ENCODE measurements at places on chromosomes 7 and 10.
A peak's percentile ranks its signal among the peaks of the same experiment; 100 is the strongest.

- H3K36me3 ChIP-seq = no peaks in the 10 kb centered on the region
- no peak overlapping the region for H3K27ac ChIP-seq
- no peak for DNase-seq
- H3K4me1 ChIP-seq = no peaks in the 10 kb centered on the region
- no peaks in the 10 kb centered on the region for H3K27me3 ChIP-seq
Observed at GRCh38 chr7:33706771-33707200, 198.6 kb upstream of the BMPER start.

DNA sequence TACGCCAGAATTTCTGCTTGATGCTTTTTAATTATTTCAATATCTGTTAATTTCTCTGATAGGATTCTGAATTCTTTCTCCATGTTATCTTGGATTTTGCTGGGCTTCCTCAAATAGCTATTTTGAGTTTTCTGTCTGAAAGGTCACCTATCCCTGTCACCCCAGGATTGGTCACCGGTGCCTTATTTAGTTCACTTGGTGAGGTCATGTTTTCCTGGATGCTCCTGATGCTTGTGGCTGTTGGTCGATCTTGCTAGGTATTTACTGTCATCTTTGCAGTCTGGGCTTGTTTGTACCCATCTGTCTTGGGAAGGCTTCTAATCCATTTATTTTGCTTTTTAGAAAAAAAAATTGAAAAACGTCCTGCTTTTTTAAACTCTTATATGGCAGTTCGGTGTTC lies 11.2 kb upstream of the PRKAR1B start:
- no peak overlapping the region for H3K4me3 ChIP-seq
- H3K36me3 ChIP-seq = no peaks in the 10 kb centered on the region
- H3K27me3 ChIP-seq = no peaks in the 10 kb centered on the region

DNA sequence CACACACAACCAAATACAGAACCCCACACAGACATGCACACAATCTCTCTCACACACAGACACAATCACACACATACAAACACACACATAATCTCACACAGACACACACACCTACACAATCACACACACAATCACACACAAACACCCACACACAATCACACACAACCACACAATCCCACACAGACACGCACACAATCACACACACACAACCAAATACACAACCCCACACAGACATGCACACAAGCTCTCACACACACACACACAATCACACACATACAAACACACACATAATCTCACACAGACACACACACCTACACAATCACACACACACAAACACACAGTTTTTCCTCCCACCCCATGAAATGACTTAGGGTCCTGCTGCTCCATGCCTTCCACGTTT lies 160.4 kb upstream of the PFKP start:
- H3K4me3 ChIP-seq = no peak overlapping the region
- no peak for DNase-seq
- no peaks in the 10 kb centered on the region for H3K27me3 ChIP-seq
- no peak overlapping the region for H3K27ac ChIP-seq
- H3K36me3 ChIP-seq = no peaks in the 10 kb centered on the region

- H3K27ac ChIP-seq = no peak overlapping the region
- no peaks in the 10 kb centered on the region for H3K36me3 ChIP-seq
- DNase-seq = no peak
- no peak overlapping the region for H3K4me3 ChIP-seq
- no peaks in the 10 kb centered on the region for H3K27me3 ChIP-seq
Observed at GRCh38 chr10:14126697-14127440, 203.9 kb downstream of the FRMD4A start.

DNA sequence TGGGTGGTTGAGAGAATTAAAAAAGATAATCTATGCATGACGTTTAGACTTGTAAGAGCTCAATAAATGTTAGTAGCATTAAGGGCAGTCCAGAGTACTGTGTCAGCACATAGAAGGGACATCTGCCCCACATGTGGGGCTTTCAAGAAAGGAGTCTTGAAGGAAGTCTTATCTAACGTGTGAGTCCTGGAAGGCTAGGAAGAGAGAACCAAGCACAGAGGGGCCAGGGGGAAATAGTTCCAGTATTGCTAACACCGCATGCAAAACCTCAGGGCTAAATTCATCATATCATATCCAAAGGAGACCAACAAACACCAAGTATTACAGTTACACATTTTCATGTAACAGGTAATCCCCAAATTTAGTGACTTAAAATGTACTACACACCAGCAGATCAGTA lies 122.7 kb downstream of the AOAH start:
- no peak overlapping the region for H3K4me3 ChIP-seq
- no peak for DNase-seq
- H3K36me3 ChIP-seq = no peaks in the 10 kb centered on the region

DNA sequence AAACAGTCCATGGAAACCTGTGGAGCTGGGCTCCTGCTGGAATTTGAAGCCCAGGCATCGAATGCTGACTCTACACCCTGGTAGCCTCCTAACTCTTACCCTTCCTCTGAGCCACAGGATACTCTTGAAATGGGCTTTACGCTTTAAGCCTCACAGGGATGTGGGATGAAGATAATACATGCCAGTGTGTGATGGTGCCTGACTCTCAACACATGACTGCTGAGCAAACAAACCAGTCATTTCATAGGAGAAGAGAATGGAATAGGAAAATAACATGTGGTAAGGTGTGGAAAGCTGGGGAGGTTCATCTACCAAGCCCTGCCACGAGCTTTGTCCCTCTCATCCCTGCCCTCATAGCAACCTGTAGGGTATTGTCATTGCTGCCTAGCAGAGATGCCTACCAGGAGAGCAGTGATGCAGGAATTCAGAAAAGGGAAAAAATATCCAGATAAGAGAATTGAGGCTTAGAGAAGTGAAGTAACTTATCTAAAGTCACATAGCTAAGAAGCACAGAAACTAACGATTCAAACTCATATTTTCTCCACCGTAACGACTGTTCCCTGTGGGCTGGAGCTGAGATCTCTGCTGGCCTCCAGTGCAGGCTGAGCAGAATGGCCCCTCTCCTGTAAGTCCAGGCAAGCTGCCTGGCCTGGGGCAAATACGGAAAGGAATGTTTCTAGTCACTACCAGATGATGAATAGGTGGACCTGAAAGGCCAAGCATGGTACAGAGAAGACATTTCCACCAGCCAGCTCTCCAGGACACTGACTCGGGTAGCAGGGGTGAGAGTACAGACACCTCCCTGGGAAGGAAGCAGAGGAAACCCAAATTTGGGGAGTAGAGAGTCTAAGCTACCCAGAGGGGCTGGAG lies 90.2 kb upstream of the DUSP5 start:
- no peak overlapping the region for H3K27ac ChIP-seq
- no peaks in the 10 kb centered on the region for H3K4me1 ChIP-seq
- H3K4me3 ChIP-seq = no peak overlapping the region

- no peak overlapping the region for H3K27ac ChIP-seq
- no peaks in the 10 kb centered on the region for H3K36me3 ChIP-seq
- DNase-seq = no peak
- H3K4me1 ChIP-seq = peaks cover 6% of the 10 kb centered on the region
- no peaks in the 10 kb centered on the region for H3K27me3 ChIP-seq
Observed at GRCh38 chr10:78950656-78951587, 117.8 kb upstream of the ZMIZ1 start.

GRCh38 chr7:20598459-20599309 lies 16.8 kb upstream of the ABCB5 start:
- no peaks in the 10 kb centered on the region for H3K4me1 ChIP-seq
- DNase-seq = no peak
- no peak overlapping the region for H3K27ac ChIP-seq
- H3K4me3 ChIP-seq = no peak overlapping the region
- H3K36me3 ChIP-seq = no peaks in the 10 kb centered on the region
- no peaks in the 10 kb centered on the region for H3K27me3 ChIP-seq

DNA sequence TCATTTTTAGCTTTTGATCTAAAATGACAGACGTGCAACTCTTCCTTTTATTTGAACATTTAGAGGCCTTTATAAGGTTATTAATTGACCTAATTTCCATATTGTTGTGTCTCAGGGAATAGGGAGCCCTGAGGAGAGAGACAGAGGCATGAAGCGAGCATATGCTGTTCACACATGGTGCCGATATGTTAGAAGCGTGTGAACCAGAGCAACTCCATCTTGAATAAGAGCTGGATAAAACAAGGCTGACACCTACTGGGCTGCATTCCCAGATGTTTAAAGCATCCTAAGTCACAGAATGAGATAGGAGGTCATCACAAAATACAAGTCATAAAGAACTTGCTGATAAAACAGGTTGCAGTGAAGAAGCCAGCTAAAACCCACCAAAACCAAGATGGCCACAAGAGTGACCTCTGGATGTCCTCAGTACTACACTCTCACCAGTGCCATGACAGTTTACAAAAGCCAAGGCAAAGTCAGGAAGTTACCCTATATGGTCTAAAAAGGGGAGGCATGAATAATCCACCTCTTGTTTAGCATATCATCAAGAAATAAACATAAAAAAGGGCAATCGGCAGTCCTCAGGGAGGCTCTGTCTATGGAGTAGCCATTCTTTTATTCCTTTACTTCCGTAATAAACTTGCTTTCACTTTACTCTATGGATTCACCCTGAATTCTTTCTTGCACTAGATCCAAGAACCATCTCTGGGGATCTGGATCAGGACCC lies 80.1 kb downstream of the SEC61G start:
- H3K36me3 ChIP-seq = no peaks in the 10 kb centered on the region
- DNase-seq = no peak
- H3K27ac ChIP-seq = no peak overlapping the region
- no peak overlapping the region for H3K4me3 ChIP-seq
- no peaks in the 10 kb centered on the region for H3K4me1 ChIP-seq
- H3K27me3 ChIP-seq = no peaks in the 10 kb centered on the region

- H3K27ac ChIP-seq = no peak overlapping the region
- H3K4me1 ChIP-seq = no peaks in the 10 kb centered on the region
- no peaks in the 10 kb centered on the region for H3K27me3 ChIP-seq
- H3K4me3 ChIP-seq = no peak overlapping the region
Observed at GRCh38 chr10:118664321-118664720, 68.9 kb upstream of the PRLHR start.

GRCh38 chr7:157874870-157875229 lies 538.0 kb downstream of the DNAJB6 start:
- H3K36me3 ChIP-seq = no peaks in the 10 kb centered on the region
- no peak overlapping the region for H3K27ac ChIP-seq
- DNase-seq = no peak
- H3K27me3 ChIP-seq = no peaks in the 10 kb centered on the region
- no peaks in the 10 kb centered on the region for H3K4me1 ChIP-seq

- H3K36me3 ChIP-seq = no peaks in the 10 kb centered on the region
- no peaks in the 10 kb centered on the region for H3K4me1 ChIP-seq
- H3K27ac ChIP-seq = no peak overlapping the region
- no peak for DNase-seq
- no peak overlapping the region for H3K4me3 ChIP-seq
Observed at GRCh38 chr10:14327527-14327926, 3.2 kb downstream of the FRMD4A start.

- H3K27me3 ChIP-seq = no peaks in the 10 kb centered on the region
- H3K27ac ChIP-seq = no peak overlapping the region
- H3K4me3 ChIP-seq = no peak overlapping the region
Observed at GRCh38 chr10:87723500-87723899, 63.8 kb downstream of the PAPSS2 start.

DNA sequence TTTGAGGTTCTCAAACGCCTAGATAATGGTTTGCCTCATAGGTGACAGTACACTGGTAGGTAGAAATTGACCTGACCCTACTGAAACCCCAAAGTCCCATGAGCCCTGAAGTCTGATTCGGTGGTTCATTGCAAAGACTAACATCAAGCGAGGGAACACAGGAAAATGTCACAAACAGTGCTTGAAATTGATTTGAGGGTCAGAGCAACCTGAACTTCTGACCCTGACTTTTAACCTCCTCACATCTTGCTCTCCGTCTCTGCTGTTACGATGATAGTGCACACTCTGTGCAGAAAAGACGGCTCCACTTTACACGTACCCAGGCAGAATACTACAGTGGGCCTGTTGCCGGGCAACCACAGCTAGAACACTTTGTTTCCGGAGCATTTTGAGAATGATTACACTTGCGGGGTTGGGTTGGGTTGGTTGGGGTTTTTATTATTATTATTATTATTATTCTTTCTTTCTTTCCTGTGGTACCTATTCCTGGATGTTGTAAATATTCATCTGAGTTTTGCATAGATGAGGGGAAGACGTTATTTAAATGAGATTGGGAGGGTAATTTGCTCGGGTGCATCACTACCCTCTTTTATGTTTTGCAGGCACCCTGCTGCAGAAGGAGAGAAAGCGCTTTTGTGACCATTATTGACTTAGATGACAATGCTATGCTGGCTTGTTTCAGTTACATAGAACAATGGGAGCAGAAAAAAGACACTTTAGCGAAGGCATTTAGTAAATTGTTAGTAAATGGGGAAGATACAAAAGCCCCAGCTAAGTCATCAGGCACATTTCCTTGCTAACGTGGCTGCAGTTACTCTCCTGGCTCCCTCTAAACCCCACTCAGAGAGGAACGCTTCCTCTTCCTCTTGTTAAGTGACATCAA lies 438.1 kb upstream of the NRP1 start:
- H3K4me1 ChIP-seq = no peaks in the 10 kb centered on the region
- H3K27me3 ChIP-seq = no peaks in the 10 kb centered on the region
- H3K36me3 ChIP-seq = no peaks in the 10 kb centered on the region
- no peak overlapping the region for H3K27ac ChIP-seq
- peak; percentile 21 for DNase-seq

GRCh38 chr10:5514226-5514850 lies 10.4 kb upstream of the CALML3 start:
- no peaks in the 10 kb centered on the region for H3K36me3 ChIP-seq
- H3K4me3 ChIP-seq = no peak overlapping the region
- H3K27ac ChIP-seq = no peak overlapping the region
- no peak for DNase-seq

- no peak overlapping the region for H3K27ac ChIP-seq
- H3K36me3 ChIP-seq = no peaks in the 10 kb centered on the region
- H3K4me3 ChIP-seq = no peak overlapping the region
- no peaks in the 10 kb centered on the region for H3K4me1 ChIP-seq
- DNase-seq = no peak
- no peaks in the 10 kb centered on the region for H3K27me3 ChIP-seq
Observed at GRCh38 chr10:5440206-5440605, 27.8 kb downstream of the NET1 start.

- no peak overlapping the region for H3K4me3 ChIP-seq
- H3K27ac ChIP-seq = no peak overlapping the region
- H3K4me1 ChIP-seq = no peaks in the 10 kb centered on the region
Observed at GRCh38 chr7:12759151-12759550, 71.7 kb downstream of the ARL4A start.

- H3K27me3 ChIP-seq = no peaks in the 10 kb centered on the region
- no peaks in the 10 kb centered on the region for H3K36me3 ChIP-seq
- H3K27ac ChIP-seq = no peak overlapping the region
- no peaks in the 10 kb centered on the region for H3K4me1 ChIP-seq
Observed at GRCh38 chr7:80601999-80602398, 36.4 kb upstream of the CD36 start.

DNA sequence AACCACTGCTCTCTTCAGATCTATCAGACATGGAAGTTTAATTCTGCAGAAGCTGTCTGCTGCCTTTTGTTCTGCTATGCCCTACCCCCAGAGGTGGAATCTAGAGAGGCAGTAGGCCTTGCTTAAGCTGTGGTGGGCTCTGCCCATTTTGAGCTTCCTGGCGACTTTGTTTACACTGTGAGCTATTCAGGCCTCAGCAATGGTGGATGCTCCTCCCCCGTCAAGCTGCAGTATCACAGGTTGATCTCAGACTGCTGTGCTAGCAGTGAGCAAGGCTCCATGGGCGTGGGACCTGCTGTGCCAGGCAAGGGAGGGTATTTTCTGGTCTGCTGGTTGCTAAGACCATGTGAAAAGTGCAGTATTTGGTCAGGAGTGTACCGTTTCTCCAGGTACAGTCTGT lies 45.1 kb upstream of the CDK14 start:
- no peaks in the 10 kb centered on the region for H3K4me1 ChIP-seq
- H3K36me3 ChIP-seq = no peaks in the 10 kb centered on the region
- H3K27ac ChIP-seq = no peak overlapping the region
- H3K4me3 ChIP-seq = no peak overlapping the region

Data from uterus (tissue), 4 donors.